Fibroblast of pulmonary artery (primary cell): ENCODE measurements at places on chromosomes 1 and 21.

DNA sequence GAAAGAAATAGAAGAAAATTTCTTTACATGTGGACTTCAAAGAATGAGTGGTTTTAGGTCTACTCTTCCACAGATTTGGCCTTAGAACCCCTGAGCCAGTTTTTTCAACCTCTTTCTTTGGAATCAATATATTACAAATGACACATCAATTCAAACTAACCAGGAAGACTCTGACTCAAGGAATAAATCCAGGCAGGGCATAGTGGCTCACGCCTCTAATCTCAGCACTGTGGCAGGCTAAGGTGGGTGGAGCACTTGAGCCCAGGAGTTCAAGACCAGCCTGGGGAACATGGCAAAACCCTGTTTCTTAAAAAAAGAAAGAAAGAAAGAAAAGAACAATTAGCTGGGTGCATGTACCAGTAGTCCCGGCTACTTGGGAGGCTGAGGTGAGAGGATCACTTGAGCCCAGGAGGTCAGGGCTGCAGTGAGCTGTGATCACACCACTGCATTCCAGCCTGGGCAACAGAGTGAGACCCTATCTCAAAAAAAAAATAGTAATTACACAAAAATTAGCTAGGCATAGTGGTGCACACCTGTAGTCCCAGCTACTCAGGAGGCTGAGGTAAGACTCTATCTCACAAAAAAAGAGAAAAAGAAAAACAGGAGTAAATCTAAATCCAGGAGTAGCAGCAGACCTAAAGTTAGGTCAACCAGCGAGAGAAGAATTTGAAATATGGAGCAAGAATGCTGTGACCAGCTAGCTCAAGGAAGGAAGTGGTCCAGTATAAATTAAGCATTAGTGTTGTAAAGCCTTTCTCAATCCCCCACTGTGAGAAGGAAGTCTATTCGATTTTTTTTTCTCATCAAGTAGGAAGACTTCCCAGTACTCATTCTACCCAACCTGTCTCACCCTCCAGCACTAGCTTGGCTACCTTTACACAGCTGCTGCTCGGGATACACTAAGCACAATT lies 1.9 kb downstream of the SORT1 start:
- peak; percentile 46 for DNase-seq

- no peak for DNase-seq
Measured at GRCh38 chr1:30452925-30453324, 270.5 kb downstream of the MATN1 start.

GRCh38 chr1:9084906-9085305 lies 15.5 kb upstream of the SLC2A5 start:
- no peak for DNase-seq

- DNase-seq, result no peak
Measured at GRCh38 chr1:37718901-37719571, 26.7 kb downstream of the CDCA8 start.

DNA sequence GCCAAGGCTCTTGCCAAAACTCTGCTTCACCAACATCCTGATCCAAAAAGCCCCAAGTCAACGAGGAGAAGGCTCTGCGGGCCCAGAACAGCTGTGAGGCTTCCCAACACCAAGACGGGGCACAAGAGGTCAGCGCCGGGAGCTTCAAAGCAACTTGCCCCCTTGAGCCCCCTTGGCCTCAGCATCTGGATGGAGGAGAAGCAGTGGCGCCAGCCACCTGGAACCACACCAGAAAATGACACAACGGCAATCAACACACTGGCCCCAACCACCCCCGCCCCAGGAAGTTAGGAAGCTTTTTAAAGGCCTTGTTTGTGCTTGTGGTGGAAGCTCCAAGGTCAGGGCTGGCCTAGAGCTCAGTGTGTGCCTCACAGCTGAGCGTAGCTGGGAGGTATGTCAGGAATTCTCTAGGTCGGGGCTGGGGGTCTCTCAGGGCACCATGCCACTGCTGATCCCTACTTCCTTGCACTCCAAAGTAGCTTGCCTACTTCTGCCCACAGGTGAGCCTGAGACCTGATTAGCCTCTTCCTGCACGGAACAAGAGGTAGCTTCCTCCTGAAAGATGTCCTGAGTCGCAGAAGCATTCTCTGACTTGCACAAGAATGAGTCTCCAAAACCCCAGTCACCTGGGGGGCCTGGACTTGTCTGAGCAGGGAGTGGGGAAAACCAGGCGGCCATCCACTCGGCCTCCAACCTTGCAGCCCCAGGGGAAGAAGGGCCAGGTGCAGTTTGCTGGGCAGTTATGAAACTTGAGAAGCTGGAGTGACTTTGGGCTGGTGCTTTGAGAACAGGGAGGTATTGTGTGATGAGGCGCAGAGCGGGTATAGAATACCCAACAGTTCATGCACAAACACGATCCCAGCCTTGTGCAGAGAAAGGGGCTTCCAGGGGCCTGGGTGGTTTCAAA lies 9.7 kb upstream of the SRP9 start:
- peak; percentile 87 for DNase-seq

GRCh38 chr1:213397638-213398037 lies 346.6 kb downstream of the RPS6KC1 start:
- no peak for DNase-seq

GRCh38 chr1:19339214-19339861 lies 27.2 kb downstream of the SLC66A1 start:
- no peak for DNase-seq

- DNase-seq, result no peak
Measured at GRCh38 chr1:212702672-212703071, 3.0 kb upstream of the BATF3 start.

- DNase-seq, result no peak
Measured at GRCh38 chr1:88399690-88400089, 284.4 kb upstream of the PKN2 start.

- peak; percentile 79 for DNase-seq
Measured at GRCh38 chr1:147892731-147893214, 9.8 kb upstream of the GJA8 start.

- DNase-seq, result no peak
Measured at GRCh38 chr1:203754455-203754864, 10.5 kb upstream of the LAX1 start.

DNA sequence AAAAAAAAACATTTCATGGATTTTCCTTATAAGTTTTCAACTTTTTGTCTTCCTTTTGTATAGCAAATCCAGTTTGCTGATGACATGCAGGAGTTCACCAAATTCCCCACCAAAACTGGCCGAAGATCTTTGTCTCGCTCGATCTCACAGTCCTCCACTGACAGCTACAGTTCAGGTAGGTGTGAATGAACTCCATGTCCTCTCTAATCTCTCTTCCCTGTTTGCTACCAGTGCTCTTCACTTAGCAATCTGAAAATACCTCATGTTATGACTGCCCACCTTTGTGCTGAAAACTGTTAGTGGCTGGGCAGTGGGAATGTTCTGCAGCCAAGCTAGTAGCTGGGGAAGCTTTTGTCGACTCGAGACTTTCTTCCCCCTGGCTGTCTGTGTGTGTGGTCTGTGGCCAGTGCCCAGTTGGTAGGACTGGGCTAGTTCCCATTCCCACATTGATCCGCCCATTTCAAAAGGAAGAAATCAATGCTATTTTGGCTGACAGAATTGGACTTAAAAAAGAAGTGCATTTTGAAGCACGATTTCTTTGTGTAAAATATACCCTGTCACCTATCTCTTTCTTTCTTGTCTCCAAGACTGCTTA lies 24.5 kb downstream of the AHCYL1 start:
- no peak for DNase-seq

GRCh38 chr21:28751176-28751575 lies 241.5 kb downstream of the LTN1 start:
- DNase-seq, result no peak

DNA sequence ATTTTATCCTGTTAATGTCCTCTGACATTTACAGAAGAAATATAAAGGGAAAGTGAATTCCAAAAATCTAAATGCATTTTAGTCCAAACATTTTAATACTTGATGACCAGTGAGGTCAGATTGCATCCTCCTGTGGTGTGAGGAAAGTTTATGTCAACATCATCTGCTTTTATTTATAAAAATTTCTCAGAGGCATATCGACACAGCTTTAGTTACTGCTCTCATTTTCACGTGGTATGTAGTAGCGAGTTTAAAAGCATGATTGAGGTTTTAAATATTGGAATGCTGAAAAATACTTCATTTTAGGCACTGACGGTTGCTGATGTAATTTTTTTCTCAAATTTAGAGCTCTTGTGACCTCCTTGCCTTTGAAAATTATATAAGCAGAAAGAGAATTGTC lies 234.8 kb downstream of the HMCN1 start:
- DNase-seq, result no peak

- DNase-seq, result no peak
Measured at GRCh38 chr1:211896958-211897357, 66.4 kb upstream of the LPGAT1 start.

DNA sequence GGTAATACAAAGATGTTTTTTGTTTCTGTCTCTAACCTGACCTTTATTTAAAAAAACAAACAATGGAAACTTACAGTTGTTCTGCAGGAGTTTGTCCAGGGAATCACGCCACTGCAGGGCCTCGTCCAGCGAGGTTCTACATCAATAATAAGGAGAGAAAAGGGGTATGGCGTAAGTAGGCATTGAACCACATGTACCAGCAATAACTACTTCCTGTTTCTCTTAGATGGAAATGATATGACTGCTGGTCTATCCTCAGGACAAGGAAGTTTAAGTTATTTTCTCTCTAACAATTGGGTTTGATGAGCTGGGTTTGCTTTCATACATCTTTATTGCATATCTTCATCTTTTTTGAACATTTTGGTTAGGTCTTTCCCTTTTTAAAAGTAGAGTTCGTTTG lies 40.9 kb downstream of the RGS5 start:
- no peak for DNase-seq

GRCh38 chr1:148263128-148263905 lies 111.2 kb upstream of the NBPF11 start:
- DNase-seq, result peak; percentile 83

DNA sequence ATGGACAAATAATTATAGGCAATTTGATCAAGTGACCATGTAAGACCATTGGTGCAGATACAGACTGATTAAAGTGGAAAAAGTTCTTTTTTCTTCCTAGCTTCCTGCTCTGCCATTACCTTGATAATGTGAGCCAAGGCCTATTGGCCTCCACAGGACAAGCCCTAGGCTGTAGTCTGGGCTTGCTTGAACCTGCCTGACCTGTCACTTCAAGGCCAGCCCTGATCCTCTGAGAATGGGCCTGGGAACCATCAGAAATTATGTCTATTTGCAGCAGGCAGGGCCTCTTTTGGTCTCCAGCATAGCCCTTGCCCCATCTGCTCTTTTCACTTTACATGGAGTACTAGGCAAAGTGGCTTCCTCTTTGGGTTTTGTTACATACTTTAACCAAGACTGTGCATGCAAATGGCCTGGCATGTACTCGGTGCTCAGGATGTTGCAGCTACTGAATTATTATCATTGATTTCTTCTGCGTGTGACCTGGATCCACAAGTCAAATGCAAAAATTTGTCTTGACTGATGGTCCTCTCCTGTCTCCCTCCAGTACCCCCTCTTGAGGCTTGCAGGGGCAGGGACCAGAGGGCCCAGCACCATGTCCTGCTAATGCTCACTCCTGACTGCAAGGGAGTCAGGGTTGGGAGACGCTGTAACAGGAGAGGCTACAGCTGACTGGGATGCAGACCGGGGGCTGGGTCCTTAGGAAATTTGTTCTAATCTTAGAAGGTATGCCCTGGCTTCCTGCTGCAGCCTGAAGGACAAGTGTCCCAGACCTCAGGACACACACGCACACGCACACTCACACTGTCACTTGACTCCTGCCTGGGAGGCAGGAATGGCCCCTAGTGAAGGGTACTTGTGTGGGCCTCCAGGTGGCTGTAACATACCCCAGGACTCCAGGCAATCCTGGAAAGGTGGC lies 39.4 kb downstream of the RCSD1 start:
- DNase-seq, result no peak

GRCh38 chr1:246032031-246032551 lies 475.0 kb downstream of the SMYD3 start:
- DNase-seq, result no peak

- peak; percentile 65 for DNase-seq
Measured at GRCh38 chr1:183711741-183712361, 58.7 kb upstream of the APOBEC4 start.

GRCh38 chr1:218380125-218380977 lies 35.2 kb downstream of the TGFB2 start:
- DNase-seq, result peak; percentile 74

DNA sequence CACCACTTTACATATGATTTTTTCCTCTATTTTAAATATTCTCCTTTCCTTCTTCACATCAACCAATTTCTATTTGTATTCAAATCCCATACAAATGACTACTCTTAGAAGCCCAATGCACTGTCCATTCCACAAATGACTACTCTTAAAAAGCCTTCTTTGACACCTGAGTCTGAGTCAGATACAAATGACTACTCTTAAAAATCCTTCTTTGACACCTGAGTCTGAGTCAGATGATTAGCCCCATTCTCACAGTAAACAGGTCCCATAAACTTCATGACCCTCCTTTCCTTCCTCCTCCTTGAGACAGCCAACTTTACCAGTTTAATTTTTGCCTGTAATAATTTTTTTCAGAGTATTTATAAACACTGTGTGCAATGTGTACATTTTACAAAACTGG lies 231.3 kb upstream of the USP25 start:
- no peak for DNase-seq

GRCh38 chr1:153057375-153057774 lies at the start of gene SPRR2A:
Gene SPRR2A (minus strand): TSS chr1:153057512. CDS start chr1:153056735, 777 bp downstream.
- no peak for DNase-seq

GRCh38 chr1:212926372-212926771 lies 24.0 kb upstream of the VASH2 start:
- DNase-seq, result no peak

- DNase-seq, result peak; percentile 23
Measured at GRCh38 chr1:6805004-6805416, 19.8 kb downstream of the CAMTA1 start.

DNA sequence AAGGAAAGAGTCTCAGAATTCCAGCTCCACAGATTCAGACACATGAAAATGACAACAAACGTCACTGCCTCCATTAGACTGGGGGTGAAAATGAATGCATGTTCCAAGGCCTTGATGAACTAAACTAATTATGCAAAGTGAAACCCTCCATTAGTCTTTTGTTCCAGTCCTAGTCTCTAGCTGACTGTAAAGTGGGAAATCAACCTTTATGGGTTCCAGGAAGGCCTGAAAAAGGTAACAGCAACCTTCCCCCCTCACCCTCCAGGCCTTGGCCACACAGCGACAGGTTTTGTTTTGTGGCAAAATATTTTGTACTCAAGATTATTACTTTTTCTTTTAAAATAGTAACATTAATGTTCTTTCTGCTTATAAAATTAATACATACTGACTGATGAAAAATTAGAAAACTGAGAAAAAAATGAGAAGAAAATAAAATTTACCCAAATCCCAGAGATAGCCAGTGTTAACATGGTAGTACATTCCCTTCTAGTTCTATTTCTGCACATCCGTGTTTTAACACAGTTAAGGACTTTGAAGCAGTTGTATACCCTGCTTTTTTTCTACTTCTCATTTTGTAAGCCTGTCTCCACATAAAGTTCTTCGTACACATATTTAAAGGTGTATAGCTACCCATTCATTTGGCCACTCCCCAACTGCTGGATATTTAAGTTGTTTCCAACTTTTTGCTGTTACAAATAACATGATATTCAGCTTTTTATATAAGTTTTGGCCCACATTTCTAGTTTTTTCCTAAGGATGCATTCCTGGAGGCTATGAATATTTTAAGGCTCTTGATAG lies 60.9 kb downstream of the CD2 start:
- DNase-seq, result no peak
